ENCODE measurements at places on chromosomes 16 and 17. TPM values are rescaled to one million over a fixed set of nuclear protein-coding genes. Genes with fewer than 3 reads are reported as not detected.

KRT40 gene
- not detected for total RNA-seq

CCR7 gene
- total RNA-seq, result 0.26 TPM

KIF2B gene
- total RNA-seq, result not detected

SPNS3 gene
- total RNA-seq, result not detected

LAT gene
- 0.78 TPM for total RNA-seq

CCL7 gene
- total RNA-seq, result 3.7 TPM

HID1 gene
- total RNA-seq, result 2.3 TPM

CD300C gene
- not detected for total RNA-seq

ZG16 gene
- total RNA-seq, result not detected

ITGAL gene
- total RNA-seq, result 0.17 TPM

GSDMA gene
- total RNA-seq, result not detected

ABCC12 gene
- total RNA-seq, result 0.26 TPM

TRAF4 gene
- 32.4 TPM for total RNA-seq

SP2 gene
- total RNA-seq, result 1.8 TPM

ABAT gene
- 1.9 TPM for total RNA-seq

TMC7 gene
- total RNA-seq, result 0.85 TPM

SECTM1 gene
- total RNA-seq, result 3.1 TPM

PRSS36 gene
- total RNA-seq, result 0.59 TPM

TP53TG3D gene
- total RNA-seq, result 0.56 TPM

CHP2 gene
- not detected for total RNA-seq

PDE6G gene
- total RNA-seq, result not detected

HELZ gene
- 55.1 TPM for total RNA-seq

MMP2 gene
- 1,577 TPM for total RNA-seq

RPH3AL gene
- 1.2 TPM for total RNA-seq

NPB gene
- 0.92 TPM for total RNA-seq

AKAP10 gene
- total RNA-seq, result 27.8 TPM

DUS2 gene
- total RNA-seq, result 15.8 TPM

LPCAT2 gene
- total RNA-seq, result 16.2 TPM

SLC43A2 gene
- 9.2 TPM for total RNA-seq

ABCA10 gene
- 1.3 TPM for total RNA-seq

NIP7 gene
- total RNA-seq, result 17.3 TPM

ZNF469 gene
- total RNA-seq, result 7.2 TPM

PABPN1L gene
- not detected for total RNA-seq

TLCD2 gene
- 3.8 TPM for total RNA-seq

OSGIN1 gene
- 3.7 TPM for total RNA-seq

CCDC200 gene
- total RNA-seq, result not detected

PMM2 gene
- total RNA-seq, result 27.4 TPM

SLC52A1 gene
- 0.13 TPM for total RNA-seq

FBXW10 gene
- not detected for total RNA-seq

GAST gene
- not detected for total RNA-seq

CD300LB gene
- not detected for total RNA-seq

CDH8 gene
- total RNA-seq, result 0.13 TPM

SLC16A3 gene
- 445 TPM for total RNA-seq

SLFN12 gene
- total RNA-seq, result 17.0 TPM

ZG16B gene
- total RNA-seq, result 0.13 TPM

ELMO3 gene
- total RNA-seq, result 0.76 TPM

MYH2 gene
- total RNA-seq, result not detected

HBA1 gene
- not detected for total RNA-seq

KRTAP3-1 gene
- not detected for total RNA-seq

All from smooth muscle cell of the pulmonary artery (primary cell).